ENCODE measurements at places on chromosomes 3 and 15. TPM values are rescaled to one million over a fixed set of nuclear protein-coding genes. Genes with fewer than 3 reads are reported as not detected.

DNA sequence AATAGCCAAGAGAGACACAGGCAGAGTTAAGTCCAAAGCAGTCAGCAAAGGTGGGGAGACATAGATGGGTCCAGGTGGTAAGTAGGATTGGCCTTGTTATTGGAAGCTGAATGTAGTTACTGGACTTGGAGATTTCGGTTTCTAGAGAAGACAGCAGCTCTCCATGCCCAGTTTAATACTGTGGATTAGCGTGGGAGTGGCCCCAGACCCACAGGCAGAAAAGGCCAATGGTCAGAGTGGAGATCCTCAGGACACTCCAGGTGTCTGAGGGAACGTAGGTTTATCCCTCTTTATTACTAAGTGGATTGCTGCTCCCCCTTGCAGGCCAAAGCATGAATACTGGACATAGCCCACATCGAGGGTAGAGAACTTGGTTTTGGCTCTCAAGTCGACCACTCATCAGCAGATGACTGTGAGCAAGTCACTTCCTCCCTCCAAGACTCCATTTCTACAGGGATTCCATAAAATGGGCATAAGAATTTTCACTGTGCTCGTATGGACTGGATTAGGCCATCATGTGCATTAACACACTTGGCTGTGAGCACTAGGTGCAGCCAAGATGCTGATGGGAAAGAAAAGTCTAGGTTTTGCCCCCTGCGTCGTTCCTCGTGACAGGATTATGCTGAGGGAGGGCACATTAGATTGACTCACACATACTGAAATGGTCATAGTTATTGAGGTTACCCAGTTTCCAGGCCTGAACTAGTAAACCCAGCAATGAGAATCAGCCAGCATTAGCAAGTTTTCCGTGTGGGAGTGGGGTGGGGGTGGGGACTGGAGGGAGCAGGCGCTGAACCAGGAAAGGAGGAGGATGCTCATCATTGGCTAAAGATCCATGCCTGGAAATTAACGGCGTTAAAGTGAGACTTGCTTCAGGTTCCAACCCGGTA is 225.2 kb upstream of the TPRG1 start:
- DNase-seq, result peak; percentile 52

DNA sequence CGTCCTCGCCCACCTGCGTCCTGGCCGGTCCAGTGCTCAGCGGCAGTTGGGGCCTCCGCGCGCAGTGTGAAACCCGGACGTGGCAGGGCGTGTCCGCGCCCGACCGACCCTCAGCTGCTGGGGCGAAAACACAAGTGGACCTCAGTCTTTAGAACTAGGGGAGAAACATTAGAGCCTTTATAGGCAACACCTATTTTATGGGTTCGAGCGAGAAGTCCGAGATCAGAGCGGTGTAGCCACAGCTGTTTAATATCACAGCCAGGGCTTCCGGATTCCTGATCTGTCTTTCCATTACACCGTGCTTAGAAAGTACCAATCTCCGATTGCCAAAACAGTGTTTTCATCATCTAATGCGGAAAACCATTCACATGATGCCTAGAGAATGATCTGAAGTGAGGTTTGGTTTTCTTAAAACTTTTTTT is 506 bp downstream of the RAD51 start:
- peak; percentile 33 for DNase-seq

- peak; percentile 66 for DNase-seq
Measured at GRCh38 chr3:123286308-123287023, 84.7 kb downstream of the SEC22A start.

DNA sequence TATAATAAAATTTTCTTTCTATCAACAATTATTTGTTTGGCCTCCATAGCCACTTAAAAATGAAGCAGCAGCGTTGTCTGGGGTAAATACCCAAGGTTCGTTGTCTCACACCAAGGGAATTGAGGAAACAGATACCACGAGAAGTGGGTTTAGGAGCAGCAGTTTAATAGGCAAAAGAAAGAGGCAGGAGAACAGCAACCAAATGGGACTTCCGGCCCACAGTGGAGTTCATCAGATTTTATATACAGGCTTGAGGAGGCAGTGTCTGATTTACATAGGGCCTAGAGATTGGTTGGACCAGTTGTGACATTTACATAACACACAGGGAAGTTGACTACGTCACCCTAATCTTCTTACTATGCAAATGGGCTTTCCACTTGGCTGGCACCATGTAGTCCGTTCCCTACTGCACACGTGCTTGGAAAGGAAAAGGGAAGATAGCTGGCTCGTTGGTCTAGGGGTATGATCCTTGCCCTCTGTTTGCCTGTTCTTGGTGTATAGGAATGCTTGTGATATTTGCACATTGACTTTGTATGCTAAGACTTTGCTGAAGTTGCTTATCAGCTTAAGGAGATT is 61.5 kb upstream of the SETMAR start:
- no peak for DNase-seq

DNA sequence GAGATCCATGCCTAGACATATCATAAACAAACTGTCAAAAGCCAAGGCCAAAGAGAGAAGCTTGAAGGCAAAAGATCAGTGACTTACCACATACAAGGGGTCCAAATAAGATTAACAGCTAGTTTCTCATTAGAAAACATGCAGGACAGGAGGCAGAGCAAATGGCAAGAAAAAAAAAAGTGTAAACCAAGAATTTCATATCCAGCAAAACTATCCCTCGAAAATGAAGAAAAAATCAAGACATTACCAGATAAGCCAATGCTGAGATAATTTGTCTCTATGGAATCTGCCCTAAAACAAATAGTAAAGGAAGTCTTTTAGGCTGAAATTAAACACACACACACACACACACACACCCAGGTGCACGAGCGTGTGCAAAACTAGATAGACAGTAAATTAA is 99.6 kb upstream of the NSMCE3 start:
- DNase-seq, result no peak

Gene GOLGA8G
- 0.03 TPM for polyA plus RNA-seq

Gene SCAANT1
- polyA plus RNA-seq, result not detected
